Activated naive CD8-positive, alpha-beta T cell treated with anti-CD3 and anti-CD28 coated beads for 36 hours (primary cell): ENCODE measurements at places on chromosomes 1 and 21. TPM values are rescaled to one million over a fixed set of nuclear protein-coding genes. Genes with fewer than 3 reads are reported as not detected.
A peak's percentile ranks its signal among the peaks of the same experiment; 100 is the strongest.

GRCh38 chr1:31487143-31487542 is 74.1 kb downstream of the SERINC2 start:
- DNase-seq, result no peak

- DNase-seq, result no peak
Measured at GRCh38 chr1:100989306-100990077, 36.1 kb downstream of the DPH5 start.

- peak; percentile 95 for DNase-seq
Measured at GRCh38 chr1:246931549-246932365, at the start of gene AHCTF1. Gene AHCTF1, minus strand, starts transcription at chr1:246931948. Its CDS starts 13,578 bp downstream, at chr1:246918370.

Gene FYB2
- total RNA-seq, result not detected

Gene SPOCD1
- total RNA-seq, result not detected

Gene FCRL4
- not detected for total RNA-seq
